ENCODE measurements at places on chromosomes 6 and 20.

GRCh38 chr6:17583811-17584210 is 16.3 kb upstream of the FAM8A1 start:
- no peak for DNase-seq

DNA sequence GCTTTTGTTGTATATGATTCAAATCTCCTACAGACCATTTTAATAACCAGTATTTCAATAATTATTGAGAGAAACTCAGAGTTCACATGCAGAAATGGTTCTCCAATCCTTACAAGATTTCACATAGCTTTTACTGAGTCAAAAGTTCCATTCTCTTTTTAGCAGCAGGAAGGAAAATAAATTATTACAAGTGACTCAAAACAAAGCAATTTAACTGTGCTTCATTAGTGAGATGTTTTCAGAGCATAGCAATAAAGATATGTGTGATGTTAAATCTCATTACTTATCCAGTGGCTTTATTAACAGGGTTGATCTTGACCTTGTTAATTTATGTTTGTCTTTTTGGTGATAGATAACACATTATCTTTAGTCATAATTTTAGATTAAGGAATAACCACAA is 22.0 kb downstream of the KIF13A start:
- DNase-seq, result no peak

DNA sequence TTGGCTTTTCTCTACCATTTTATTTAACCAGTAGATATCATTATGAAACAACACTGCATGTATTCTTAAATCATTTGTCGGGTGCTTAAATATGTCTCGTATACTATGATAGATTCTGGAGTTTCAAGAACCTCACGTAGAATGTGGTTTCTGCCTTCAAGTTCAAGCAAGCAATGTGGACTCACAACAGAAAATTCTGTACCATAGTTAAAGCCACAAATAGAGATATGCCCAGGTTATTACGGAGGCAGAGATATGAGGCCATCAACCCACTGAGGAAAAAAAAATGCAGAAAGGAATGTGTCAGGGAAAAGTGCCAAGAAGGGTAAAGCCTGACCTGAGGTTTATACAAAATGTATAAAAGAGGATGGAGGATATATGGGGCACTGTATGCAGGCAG is 109.9 kb downstream of the GFRAL start:
- DNase-seq, result no peak

DNA sequence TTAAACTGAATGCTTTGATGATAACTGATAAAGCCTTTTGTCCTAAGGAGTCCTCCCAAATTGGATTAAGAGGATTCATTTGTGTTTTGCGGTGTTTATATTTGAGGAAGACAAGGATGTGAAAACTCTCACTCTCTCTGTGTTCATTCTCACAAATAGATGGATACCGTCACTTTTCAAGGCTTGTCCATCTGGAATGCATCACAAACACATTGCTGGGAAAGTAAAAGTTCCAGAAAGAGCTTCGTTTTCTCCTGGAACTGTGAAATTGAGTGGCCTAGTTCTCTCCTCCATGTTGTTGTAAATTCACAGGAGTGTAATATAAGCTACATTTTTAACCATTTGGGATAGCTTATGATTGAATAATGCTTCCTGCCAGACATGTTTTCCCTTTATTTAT is 581.6 kb upstream of the FLRT3 start:
- no peak for DNase-seq
